ENCODE measurements at places on chromosomes 11 and 22. TPM values are rescaled to one million over a fixed set of nuclear protein-coding genes. Genes with fewer than 3 reads are reported as not detected.

The CD6 gene
- total RNA-seq, result 368 TPM

The F2 gene
- 0.15 TPM for total RNA-seq

The KLHDC7B gene
- 15.6 TPM for total RNA-seq

The TMEM126B gene
- total RNA-seq, result 56.7 TPM

The TRIM66 gene
- 22.8 TPM for total RNA-seq

The LRRC56 gene
- total RNA-seq, result 2.1 TPM

The OR6T1 gene
- total RNA-seq, result not detected

The BEST1 gene
- not detected for total RNA-seq

The B4GALNT4 gene
- 1.6 TPM for total RNA-seq

The PANX3 gene
- not detected for total RNA-seq

The MYBPC3 gene
- not detected for total RNA-seq

The TREH gene
- total RNA-seq, result not detected

The PLAAT2 gene
- total RNA-seq, result not detected

The NPAS4 gene
- 0.52 TPM for total RNA-seq

The ANGPTL5 gene
- total RNA-seq, result not detected
